Urothelium cell line (cell line): ENCODE measurements at places on chromosomes 3 and 15.

DNA sequence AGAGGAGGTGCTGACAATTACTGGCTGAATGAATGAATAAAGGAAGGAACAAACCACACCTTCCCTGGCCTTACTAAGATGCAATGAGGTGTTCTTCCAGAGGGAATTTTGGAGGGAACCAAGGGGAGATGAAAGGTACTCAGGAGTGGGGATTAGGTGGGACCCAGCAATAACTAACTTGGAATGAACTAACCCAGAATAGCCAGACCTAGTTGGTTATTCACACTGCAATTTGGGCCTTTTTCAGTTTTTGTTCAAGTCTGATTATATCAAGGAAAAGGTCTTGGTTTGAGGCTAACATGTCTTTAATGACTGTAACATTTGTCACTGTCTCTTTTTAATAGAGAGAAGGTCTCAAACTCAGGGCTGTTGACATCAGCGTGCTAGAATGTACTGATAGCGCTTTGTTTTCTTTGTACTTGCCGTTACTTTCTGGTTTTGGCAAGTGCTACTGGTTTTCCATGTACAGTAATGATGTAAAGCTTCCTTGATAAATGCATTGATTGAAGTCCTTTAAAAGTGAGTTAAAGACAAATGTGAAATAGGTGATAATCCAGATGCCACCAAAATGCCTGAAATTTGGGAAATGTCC lies 3.2 kb upstream of the PLXND1 start:
- no peak for DNase-seq

GRCh38 chr3:188658606-188659005 lies 504.6 kb downstream of the LPP start:
- DNase-seq = no peak

DNA sequence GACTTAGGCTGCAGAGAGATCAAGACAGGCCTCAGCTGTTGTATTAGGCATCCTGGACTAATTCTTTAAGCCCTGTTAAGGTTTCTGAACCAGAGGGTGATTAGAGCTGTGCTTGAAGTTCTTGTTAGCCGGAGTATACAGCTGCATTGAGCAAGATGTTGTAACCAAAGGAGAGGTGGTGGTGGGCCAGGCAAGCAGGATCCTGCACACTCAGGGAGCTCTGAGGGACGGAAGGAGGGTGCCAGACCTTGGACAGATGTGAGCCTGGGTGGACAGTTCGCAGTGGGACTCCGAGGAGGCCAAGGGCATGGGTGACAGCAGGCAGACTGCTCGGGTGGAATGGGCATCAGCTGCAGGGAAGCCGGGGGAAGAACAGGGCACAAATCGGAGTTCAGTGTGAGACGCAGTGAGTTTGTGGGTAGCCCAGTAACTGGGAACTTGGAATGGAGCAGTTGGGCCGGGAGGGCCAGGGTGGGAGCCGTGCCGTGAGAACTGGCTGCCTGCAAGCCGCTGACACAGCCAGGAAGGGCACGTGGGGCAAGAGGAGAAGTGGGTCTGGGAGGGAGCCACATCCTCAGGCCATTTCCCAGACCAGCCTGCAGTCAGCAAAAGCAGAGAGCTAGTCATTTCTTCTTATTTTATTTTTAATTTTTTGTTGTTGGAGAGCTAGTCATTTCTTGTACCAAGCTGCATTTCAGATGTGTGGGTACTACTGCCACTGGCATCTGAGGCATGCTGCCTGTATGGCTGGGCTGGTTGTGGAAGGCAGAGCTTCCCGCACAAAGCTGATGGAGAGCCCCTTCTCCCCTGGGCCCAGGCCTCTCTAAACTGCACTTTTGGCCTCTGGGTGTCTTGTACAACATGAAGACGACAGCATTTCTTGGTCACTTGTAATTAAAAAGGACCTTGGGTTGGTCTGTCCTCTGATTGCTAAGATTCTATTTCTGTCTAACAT lies 61.0 kb downstream of the PGPEP1L start:
- no peak for DNase-seq

- DNase-seq = no peak
These were observed 26.3 kb upstream of the LRRN1 start for GRCh38 chr3:3772920-3773319.

DNA sequence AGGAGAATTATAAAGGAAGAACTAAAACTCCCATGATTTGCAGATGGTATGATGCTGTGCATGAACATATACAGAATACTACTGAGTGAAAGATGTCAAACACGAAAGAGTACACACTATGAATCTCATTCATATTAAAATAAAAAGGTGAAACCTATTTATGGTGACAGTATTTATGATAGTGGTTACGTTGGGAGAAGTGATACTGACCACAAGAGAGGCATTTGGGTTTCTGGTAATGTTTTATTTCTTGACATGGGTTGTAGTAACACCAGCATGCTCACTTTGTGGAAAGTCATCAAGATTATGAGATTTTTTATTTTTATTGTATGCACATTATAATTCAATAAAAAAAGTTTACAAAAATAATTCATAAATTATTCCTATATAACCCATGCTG lies 324.0 kb downstream of the GAP43 start:
- no peak for DNase-seq

DNA sequence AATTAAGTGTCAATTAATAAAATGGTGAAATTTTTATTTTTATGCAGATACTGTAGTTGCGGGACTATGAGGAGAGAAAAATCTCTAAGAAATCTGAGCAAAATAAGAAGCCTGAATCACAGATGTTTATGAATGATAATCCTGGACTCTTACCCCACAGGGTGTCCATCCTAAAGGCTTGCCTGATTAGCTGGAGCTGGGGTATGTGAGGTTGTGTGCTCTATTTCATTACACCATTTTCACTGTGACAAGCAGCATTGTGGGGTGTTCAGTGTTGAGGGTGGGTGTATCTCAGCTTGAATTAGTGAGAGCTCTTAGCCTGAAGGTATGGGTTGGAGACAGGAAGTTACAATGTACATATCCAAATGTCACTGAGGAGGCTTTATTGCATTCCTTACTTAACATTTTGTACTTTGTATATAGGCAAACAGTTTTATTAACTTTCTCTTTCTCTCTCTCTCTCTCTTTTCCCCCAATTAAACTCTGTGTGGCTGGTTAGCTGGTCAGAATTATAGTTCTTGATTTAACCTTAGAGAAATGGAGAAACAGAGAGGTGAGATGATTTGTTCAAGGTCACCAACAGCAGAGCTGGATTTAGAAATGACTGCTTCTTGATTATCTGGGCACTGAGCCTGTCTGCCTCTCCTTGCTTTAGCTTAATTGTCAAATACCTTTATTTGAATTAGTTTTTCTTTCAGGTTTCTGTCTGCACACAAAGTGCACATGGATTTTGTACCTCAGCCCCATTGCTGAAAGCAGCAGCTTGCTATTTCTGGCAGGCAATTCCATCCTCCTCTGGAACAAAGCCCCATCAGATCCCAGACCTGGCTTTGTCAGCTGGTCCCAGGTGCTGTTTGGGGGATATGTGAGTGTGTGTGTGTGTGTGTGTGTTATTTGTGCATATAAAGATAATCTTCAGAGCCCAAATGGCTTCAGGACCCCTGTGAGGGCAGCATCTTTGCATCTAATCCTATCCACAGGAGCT lies 35.8 kb downstream of the GJD2 start:
- DNase-seq = no peak

GRCh38 chr3:25493246-25493645 lies 65.2 kb downstream of the RARB start:
- DNase-seq = no peak

DNA sequence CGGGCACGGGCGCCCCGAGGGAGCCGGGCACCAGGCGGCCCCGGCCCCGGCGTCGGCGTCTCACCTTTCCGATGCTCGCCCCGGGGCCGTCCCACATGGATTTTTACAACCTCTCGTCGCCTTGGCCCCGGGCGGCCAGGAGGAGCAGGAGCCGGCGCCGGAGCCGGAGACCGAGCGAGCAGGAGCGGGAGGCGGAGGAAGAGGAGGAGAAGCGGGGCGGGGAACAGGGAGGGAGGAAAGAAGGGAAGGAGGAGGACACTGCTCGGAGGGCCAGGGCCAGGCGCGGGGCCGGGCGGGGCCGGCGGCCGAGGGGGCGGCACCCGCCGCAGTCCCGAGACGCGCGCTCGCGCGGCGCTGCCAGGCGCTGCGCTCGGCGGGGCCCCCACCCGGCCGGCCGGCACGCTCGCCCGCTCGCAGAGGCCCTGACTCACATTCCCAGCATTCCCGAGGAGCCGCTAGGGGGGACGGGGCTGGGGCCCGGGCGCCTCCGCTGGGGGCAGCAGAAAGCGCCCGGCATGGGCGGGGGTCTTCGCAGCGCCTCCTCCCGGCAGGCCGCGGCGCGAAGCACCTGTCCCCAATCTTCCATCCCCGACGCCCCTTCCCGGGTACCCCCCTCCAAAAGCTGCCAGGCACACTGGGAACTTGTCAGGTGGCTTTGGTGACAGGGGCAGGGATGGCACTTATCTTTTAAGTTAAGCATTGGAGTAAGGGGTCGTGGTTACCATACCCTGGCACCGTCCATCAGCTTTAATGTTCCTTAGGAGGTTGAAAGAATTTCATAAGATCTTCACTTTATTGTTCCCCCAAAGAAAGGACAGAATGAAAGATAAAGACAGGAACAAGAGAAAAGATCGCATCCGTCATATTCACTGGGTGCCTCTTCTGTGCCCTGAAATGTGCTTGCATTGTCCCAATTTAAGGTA lies at the start of gene ERC2:
ERC2 (minus strand) TSS at position 284 of the 923 bp plus-strand sequence.
- DNase-seq = peak; percentile 94

- DNase-seq = no peak
These were observed 40.8 kb downstream of the CHST14 start for GRCh38 chr15:40511472-40512133.

DNA sequence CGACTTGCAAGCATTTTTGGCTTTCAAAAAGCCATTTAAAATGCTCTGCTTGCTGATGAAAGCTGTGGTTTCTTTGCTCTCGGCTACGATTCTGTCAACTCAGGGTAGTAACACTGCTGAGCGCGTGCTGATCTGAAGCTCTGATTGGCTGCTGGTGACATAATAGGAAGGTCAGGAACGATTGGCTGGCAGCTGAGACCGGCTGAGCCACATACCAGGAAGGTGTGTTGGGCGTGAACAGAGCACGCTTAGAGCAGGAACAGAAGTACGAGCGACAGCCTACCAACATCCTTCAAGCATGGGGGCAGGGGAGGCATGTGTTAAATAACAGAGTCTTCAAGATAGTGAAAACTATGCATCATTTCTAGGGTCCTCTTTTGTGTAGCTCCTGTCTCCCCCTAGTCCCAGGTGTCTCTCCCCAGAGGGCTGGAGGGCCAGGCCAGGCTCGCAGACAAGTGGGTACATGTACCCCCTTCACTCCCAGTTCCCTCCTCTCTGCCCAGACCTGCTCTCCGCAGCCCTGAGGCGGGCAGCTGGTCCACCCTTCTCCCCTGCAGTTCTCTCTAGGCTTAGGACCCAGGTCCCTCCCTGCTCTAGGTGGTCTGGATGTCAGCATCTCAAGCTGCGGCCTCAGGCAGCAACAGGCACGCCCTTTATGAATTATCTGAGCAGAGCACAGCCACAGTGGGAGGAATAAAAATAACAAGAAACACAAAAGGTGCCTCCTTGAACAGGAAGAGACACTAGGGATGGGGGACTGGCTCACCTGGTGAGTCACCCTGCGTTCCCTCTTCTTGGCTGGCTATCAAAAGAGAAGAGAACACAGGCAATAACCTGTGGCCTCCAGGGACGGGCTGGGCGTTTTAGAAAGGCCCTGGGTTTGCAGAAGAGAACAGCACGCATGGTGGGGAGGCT lies 76.0 kb downstream of the TAMM41 start:
- peak; percentile 92 for DNase-seq

DNA sequence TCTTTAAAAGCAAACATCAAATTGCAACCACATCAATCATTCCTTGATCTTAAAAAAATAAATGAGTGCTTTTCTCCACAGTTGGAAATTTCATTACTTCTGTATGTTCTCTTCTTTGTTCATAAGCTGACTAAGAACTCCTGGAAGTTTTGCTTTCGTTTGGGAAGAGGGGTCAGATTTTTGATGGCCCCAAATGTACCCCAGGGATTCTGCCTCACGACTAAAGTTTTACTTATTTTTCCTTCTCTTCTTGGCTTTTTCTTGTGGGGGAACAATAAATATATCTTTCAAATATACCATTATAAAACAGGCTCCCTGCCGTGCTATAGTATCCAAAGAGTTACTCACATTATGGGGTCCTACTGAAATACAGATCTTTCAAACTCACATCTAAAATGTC lies 215.0 kb upstream of the CDIN1 start:
- no peak for DNase-seq

DNA sequence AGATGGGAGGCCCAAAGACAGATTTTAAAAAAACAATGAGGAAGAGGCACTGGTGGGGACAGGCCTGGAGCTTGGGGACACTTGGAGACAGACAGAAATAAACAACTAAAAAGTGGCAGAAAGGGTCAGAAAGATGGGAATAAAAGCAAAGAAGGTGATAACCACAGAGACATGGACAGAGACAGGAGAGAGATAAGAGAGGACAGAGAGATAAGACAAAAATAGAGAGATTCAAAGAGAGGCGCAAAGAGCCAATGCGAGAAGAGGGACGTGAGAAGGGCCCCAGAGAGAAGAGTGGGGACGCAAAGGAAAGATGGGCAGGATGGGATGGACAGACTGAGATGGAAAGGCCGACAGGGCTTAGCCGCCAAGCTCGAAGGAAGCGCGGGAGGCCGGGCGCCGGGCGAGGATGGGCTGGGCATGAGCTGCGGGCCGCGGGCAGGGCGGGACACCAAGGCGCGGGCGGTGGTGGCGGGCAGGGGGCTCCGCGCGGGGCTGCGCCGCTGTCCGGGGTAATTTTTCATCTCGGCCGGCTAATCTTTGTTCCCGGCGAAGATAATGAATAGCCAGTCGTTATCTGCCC lies 3.1 kb upstream of the GATA2 start:
- DNase-seq = no peak

DNA sequence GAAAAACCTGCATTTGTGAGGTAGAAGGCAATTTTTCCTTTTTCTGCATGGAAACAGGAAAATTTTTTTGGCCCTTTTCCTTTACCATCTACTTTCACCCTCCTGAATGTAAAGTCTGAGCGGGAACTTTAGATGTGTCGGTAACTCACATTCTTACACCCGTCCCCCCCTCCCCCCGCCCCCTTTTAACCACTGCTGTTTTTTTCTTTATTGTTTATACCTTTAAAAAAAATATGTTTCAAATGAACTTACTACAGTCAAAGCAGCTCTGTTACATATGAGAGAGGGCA lies 487 bp upstream of the HES1 start:
- DNase-seq = no peak

GRCh38 chr15:95663156-95664100 lies 667.1 kb upstream of the NR2F2 start:
- no peak for DNase-seq

DNA sequence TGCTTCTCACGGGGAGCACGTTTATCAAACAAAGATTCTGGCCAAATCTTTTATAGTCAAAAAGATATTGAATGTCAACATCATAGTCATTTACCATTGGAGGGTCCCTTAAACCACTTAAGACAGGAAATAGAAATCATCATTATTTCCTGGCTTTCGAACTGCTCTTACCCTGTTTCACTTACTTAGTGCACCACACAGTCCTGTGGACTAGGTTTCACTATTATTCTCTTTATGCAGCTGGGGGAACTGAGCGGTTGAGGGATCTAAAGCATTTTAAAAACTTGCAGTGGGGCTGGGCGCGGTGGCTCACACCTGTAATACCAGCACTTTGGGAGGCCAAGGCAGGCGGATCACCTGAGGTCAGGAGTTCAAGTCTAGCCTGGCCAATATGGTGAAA lies 13.7 kb upstream of the TPRG1 start:
- DNase-seq = no peak
